Suppressor macrophage treated with lipopolysaccharide for 4 hours (primary cell): ENCODE measurements at places on chromosomes 3 and 15.
A peak's percentile ranks its signal among the peaks of the same experiment; 100 is the strongest.

DNA sequence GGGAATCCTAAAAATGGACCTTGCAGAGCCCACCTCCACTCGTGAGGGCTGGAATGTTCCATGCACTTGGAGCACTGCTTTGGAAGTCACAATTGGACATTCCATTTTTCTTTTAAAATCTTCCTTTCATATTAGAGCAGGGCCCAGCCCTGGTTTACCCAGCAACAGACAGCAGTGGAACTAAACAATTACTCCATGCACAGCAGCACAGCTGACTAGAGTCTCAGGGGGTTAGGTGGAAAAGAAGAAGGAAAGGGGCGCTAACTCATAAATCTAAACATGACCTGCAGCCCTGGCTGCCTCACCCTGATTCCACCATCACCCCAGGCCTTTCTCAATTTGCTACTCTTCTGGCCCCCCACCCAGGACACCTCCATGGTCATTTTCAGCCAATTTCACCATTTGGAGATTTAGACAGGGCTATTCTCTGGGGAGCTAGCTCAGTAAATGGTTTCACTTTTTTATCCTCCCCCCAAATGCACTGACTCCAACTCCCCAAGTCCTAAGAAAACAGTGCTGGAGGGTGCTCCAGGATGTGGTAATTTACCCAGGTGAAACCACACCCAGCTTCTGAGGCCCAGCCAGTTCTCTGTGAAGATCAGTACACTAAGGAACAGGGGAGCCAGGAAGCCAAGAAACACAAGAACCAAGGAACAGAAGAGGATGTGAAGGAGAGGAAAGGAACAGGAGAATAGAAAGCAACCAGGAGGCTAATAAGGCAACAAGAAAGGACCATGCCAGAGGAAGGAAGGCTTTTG, 1.6 kb upstream of the LRRC31 start:
- DNase-seq, result no peak

GRCh38 chr3:133757701-133758567, 11.7 kb downstream of the TF start:
- no peak for DNase-seq

GRCh38 chr15:63487076-63487757, 17.2 kb upstream of the USP3 start:
- peak; percentile 90 for DNase-seq

DNA sequence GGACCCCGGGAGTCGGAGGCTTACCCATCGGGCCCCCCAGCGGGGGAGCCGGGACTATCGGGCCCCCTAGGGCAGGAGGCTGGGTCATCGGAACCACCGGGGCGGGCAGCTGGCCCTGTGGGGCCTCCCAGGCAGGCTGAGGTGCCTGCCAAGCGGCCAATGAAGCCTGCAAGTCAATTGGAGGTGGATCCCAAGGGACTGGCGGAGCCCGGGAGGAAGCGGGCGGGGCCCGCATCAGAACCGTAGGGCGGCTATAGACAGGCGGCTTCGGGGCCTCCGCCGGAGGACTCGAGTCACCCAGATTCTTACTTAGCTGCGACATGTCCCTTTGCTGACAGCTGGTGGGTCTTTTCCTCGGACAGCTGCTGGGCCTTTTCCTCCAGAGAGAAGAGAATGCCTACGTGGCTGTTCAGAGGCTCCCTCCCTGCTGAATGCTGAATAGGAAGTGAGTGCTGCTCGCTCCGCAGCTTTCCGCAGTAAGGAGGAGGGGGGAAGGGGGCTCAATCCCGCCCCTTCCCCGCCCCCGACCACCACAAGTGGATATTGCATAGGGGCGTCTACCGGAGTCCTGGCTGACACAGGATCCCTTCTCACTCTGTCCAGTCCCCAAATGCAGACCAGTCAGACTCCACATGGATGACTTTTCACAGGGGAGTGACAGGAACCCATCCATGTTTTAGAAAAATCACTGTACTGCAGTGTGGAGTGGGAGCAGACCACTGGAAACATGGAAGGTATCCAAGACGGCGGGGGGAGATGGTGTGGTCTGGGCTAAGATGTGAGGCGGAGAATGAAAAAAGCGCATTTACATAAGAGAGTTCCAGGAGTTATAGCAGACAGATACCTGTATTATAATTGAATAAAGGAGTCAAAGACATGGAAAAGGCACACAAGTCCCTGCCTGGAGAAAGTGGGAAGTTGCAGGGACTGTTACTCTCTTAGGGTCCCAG, at the start of gene MAGEL2:
MAGEL2 (minus strand) TSS at position 447 of the 950 bp plus-strand sequence; CDS start at position 322, 125 bp downstream.
- DNase-seq, result no peak

- DNase-seq, result peak; percentile 65
Measured at GRCh38 chr15:40307421-40308211, at the start of gene PLCB2. PLCB2 (minus strand) TSS chr15:40307935; CDS start chr15:40307672, 263 bp downstream.

DNA sequence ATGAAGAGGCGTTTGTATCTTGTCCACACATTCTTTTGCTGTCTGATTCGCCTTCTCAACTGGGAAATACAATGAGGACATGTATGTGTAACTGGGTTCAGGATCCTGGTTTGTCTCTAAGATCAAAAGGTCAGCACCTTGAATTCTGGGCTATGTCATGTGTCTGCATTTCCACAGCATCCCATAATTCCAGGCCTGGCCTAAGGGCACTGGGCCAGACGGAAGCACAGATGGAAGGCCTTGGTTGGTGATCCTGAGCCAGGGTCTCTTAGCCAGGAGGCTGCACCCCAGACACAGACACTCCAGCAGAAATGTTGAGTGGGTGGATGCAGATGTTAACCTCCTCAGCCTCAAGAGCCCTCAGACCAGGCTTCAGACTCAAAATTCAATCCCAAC, 23.7 kb upstream of the HERC1 start:
- no peak for DNase-seq

DNA sequence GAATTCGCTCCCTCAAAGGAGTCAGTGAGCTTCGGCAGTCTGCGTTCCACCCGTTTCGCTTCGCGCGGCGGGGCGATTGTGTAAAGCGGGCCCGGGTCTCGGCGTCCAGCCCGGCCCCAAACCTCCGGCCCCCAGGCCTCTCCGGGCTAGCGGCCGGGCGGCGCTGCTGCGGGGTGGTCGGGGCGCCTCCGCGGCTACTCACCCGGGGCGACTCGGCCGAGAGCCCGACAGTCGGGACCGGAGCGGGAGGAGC, 412 bp downstream of the CHDH start:
- no peak for DNase-seq

DNA sequence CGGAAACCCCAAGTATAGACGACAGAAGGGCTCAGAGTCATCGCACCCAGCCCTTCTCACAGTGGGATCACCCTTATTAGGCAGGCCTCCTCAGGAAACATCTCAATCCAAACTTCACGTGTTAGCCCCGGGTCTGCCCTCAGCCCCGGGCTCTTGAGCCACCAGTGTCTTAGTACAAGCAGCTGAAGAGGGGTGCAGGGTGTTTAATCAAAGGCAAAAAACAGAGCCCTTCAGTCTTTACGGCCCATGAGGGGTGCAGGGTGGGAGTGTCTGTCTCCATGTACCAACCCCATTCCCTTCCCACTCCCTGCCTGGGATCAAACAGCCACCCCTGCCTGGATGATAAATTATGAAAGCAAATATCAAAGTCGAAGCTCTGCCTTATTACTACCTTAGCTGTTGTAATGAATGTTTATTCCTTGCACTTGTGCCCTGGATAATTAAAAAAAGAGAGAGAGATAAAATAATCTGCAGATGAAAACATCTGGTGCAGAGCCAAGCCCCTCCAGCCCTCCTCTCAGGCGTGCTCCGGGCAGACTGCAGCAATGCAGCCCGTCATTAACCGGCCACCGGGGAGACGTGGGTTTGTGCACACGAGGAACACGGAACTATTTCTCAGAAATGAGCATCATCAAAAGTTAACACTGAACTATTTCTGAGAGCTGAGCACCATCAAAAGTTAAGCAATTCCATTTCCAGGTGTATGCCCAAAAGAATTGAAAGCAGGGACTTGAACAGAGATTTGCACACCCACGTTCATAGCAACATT, 64.5 kb downstream of the ADAMTS17 start:
- DNase-seq, result no peak

DNA sequence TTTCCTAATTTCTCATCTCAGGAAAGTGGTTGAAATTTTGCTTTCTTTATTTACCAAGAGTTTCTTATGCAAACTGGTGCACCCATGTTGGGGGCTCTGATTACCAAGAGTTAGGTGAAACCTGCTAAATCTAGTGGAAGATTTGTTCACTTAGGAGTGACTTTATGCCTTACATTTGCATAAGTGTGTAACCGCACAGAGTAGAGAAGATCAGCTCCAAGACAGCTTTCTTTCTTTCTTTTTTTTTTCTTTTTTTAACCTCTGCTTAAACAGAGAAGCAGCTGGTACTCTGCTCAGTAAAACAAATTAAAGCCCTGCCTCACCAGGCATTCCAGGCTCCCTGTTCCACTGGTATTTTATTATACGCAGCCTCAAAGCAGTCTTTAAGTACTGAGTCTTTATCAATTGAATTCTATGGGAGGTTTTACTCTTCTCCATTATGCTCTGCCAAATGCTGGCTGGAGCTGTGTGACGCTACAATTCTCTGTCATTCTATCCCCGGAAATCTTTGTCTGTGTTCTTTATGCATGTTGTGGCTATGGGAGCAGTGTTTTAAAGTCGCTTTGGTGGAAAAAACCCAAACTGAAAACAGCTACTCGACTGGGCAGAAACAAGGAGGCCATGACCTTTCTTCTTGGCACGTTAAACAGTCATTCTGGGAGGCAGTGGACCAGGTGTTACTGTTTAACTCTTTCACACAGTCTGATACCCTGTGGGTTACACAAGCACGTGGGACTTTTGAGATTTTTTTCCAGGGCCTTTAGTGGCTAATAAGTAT, 55.2 kb upstream of the GBE1 start:
- DNase-seq, result no peak
